ENCODE measurements at places on chromosomes 2 and 18.

GRCh38 chr2:197423307-197423706 lies 11.5 kb downstream of the SF3B1 start:
- no peak for DNase-seq

GRCh38 chr2:102062802-102063201 lies 71.0 kb downstream of the IL1R2 start:
- DNase-seq: no peak

DNA sequence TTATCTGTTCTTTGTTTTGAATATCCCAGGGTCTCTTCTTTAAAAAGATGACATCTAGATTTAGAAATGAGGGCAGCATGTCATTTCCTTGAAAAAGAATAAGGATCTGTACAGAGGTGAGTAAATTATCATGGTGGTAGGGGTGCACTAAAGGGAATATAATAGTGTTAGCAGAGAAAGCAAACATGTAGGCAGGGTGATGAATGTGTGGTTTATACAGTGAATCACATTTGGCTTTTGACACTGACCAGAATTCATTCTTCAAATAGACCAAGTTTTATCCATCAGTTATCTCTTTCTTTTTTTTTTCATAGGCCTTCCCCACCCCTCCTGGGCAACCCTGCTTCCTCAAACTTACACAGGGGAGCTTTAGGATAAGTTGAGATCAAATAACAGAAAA lies 184.5 kb upstream of the LRP1B start:
- no peak for DNase-seq

DNA sequence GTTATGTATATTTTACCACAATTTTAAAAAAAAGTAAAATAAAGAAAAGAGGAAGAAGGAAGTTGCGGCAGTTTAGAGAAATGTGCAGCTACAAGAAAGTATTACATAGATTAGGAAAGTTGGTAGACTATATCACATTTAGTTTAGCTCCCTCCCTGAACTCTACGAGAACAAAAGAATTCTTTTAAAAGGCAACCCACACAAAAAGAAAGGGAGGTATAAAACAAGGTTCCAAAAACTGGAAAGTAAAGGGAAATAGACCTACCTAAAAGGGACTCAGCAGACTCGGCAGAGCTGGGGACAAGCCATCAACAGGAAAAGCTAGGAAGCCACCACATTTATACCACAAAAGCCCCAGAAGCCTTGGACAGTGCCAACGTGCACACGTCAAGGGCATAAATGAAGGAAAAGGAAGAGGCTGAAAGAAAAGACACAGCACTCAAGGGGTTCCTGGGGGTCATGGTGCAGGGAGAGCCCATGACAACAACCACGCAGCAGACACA lies 9.1 kb downstream of the TMEM127 start:
- DNase-seq: no peak

DNA sequence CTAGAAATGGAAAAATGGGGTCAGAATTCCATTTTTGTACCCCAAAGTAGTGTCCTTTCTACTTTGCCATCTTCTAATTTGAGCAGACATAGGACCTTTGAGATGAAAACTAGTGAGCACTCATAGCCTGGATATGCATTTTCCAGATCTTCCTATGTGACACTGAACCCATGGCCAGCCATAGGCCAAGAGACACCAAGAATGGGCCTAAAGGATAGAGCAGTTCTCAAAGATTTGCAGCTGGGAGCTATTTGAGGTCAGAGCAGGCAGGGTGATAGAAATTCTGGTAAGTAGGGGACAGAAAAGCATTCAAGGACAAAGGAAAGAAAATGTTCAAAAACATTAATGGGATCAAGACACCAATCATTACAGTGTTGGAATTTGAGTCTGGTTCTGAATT lies 332.8 kb downstream of the MYCN start:
- DNase-seq: no peak

GRCh38 chr2:186308347-186308746 lies 177.7 kb upstream of the ZC3H15 start:
- DNase-seq: no peak

- no peak for DNase-seq
These were observed 23.5 kb upstream of the ELAC1 start for GRCh38 chr18:50944245-50944932.

- peak; percentile 36 for DNase-seq
These were observed 28.0 kb downstream of the KIAA2012 start for GRCh38 chr2:202101026-202101579.

DNA sequence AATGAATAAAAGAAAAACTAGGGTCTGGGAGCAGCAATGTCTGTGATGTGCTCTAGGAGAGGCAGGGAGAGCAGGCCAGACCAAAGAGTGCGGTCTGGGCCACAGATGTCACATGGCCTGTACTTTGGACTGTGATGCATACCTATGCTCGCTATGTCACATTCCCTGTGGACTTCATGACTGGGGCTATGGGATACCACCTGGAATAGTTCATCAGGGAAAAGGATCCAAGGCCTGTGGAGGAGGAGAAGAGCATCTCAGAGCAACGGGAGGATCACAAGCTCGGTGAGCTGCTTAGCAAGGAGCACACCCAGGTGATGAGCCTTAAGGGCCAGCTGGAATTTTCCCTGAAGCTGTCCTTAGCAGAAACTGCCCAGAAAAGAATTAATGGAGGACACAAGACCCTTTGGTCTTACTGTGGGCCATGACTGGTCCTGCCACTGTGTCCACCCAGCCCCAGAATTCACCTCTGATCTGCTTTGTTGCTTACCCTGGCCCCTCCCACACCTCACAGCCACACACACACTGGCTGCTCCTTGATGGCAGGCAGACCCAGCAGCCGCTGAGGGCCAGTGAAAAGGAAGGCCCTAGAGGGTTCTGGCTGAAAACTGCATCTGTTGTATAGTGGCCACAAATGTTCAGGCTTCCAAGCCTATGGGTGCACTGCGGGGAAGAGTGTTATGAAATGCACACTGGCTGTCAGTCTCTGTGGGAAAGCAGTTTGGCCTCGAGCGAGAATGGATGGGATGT lies 25.3 kb upstream of the GCC2 start:
- no peak for DNase-seq

DNA sequence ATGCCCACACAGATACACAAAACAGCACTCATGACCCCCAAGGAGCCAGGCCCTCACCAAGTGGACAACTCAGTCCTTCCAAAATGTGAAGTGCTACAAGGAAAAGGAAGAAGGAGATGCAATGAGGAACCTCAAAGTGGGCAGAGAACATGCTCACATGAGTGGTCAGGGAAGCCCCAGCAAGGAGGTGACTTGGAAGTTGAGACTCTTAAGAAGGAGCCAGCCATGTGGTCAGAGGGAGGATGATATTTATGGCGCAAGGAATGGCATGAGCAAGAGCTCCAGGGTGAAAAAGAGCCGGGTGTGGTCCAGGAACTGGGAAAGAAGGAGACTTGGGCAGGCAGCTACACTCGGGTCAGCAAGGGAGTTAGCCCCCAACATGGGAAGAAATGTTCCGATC lies 30.0 kb upstream of the KLHL29 start:
- DNase-seq: no peak

DNA sequence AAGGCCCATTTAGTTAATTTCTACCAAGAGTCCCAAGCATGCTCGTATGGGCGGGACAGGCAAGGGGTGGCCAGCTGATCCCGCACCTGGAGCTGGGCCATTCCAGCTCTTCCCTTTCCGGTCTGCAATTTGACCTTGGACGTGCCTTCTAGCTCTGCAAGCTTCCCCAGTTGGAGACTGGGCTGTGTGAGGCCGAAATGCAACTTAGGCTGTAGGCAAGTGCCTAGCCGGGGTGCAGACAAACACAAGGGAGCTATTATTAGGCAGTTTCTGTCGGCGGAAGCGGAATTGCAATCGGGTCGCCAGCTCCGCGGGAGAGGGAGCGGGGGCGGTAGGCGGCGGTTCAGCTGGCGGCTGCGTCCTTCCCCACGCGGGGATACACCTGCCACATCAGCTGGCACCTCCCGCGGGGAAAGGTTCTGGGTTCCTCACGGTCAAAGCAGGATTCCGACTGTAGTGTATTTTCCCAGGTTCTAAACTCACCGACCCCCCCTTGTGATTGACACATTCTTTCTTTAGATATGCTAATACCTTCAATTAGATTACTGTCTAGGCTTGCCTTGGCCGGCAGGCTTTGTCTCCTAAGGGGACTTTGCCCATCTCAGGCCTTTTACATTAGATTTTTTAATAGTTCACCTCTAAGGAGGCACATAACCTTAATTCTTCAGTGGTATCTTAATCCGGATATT lies 17.1 kb upstream of the ZNF532 start:
- no peak for DNase-seq

GRCh38 chr2:169129703-169130243 lies 60.4 kb downstream of the DHRS9 start:
- no peak for DNase-seq

GRCh38 chr18:79395761-79396404 lies at the start of gene NFATC1:
NFATC1 (plus strand) TSS chr18:79395930; CDS start chr18:79396225, 295 bp downstream.
- no peak for DNase-seq

GRCh38 chr2:62415518-62415917 lies 90.5 kb downstream of the TMEM17 start:
- DNase-seq: no peak

- no peak for DNase-seq
These were observed 56.0 kb upstream of the FZD7 start for GRCh38 chr2:201977651-201978050.

DNA sequence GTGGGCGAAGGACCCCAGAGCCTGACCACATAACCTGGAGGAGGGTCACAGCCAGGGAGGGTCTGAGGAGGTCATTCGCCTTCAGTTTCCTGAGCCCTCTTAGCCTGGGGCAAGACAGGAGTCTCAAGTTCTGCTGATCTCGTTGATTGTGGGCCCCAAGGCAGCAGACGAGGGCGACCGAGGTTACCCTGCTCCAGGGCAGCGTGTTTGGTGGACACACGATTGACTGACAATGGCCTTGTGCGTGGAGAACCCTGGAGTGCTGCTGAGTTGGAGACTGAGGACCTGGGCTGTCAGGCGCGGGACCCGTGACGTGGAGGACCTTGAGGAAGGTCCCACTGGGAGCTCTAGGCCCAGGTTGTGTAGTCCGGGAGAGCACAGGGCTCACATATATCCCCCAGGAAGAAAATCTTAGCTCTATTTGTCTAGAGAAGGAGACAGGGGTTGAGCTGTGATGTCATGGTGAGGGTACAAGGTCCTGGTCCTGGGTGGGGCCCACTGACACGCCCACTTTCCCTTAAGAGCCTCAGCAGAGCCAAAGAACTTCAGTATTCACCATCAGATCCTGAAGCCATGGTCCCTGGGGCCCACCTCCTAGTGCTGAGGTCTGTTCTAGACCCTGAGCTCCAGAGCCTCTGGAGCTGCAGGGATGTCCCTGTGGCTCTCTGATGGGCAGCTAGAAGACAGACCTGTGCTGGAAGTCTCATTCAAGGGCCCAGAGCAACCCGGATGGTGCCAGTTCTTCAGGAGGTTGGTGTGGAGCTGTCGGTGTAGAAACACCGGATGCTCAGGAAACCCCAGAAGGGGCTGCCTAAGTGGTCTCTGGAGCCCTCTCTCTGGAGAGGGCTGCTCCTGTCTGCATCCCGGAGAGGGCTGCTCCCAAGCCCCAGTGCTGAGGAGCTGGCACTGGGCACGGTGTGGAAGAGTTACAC lies 53.1 kb downstream of the DYSF start:
- DNase-seq: no peak

DNA sequence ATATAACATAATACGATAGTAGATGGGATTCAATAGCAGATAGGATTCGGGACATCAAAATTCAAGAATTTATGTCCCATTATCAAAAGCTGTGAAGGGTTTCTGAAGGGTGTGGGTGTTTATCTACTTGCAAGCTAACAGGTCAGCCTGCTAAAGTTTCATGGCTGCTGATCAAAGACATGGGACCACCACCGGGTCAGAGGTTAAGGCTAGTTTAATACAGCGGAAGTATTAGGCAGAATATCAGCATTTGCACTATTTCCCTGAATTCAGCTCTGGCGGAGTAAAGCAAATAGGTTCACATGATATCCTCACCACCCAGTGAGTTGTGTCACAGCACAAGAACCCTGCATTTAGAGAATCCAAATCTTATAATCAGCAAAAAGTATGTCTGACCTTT lies 82.5 kb downstream of the DSEL start:
- no peak for DNase-seq

DNA sequence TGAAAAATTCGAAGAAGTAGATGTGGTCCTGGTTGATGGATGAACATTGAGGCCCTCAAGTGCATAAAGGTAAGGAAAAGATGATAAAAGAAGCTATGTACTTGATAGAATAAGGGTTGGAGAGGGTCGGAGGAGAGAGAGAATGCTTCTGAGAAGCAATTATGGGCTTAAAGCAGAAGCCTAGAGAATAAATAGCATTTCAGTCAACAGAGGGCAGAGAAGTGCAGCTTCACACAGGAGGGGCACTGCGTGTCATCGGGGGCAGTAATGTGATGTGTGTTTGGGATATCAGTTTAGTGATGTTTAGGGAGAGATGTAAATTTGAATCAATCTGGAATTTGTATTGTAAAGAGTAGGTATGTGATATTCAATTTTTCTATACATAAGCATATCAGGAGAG lies 334.5 kb downstream of the PIK3C3 start:
- DNase-seq: peak; percentile 31

DNA sequence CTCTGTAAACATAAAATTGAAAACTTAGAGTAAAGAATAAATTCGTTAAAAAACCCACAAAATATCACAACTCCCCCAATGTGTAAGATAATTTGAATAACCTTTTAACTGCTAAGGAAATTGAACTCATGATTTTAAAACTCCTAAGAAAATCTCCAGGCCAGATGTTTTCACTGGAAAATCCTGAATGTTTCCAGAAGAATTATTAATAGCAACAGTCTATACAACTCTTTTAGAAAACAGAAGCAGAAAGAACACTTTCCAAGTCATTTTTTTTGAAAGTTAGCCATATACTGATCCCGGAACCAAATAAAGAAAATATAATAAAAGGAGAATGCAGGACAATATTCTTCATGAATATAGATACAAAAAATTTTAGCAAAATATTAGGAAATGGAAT lies 165.6 kb downstream of the ACOXL start:
- no peak for DNase-seq

DNA sequence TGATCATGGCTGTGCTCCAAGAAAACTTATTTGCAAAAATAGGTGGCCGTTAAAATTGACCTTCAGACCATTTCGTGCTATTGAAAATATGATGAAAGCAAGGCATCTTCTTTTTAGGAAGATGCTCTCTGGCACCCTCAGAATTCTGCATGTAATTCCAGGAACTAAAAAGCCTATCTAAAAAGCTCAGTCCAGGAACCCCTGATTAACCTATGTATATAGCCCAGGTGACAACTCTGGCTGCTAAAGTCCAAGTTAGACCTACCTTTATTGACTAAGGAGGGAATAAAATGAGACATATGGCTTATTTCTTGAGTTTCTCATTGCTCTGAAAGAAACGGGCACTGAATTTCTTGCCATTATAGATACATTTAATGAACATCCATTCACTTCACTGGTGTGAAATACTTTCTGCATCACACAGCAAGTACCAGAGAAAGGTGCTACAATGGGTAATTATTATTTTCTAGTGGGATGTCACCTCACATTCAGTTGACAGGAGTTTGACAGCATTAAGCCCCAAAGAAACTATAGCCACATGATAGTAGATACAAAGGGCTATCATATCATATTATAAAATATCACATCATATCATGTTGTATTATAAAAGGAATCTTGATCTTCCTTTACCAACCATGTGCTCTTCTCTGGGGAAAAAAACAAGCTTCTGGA lies 83.8 kb downstream of the EPHA4 start:
- no peak for DNase-seq

- DNase-seq: no peak
These were observed 54.7 kb upstream of the SP5 start for GRCh38 chr2:170660409-170660808.
